ENCODE measurements at places on chromosomes 1 and 21.
A peak's percentile ranks its signal among the peaks of the same experiment; 100 is the strongest.

GRCh38 chr1:108537976-108538375 is 21.9 kb upstream of the EEIG2 start:
- DNase-seq, result no peak

GRCh38 chr1:211537253-211537652 is 41.7 kb downstream of the SLC30A1 start:
- no peak for DNase-seq

- no peak for DNase-seq
Observed at GRCh38 chr1:206066479-206067171, 13.7 kb downstream of the RHEX start.

- no peak for DNase-seq
Observed at GRCh38 chr1:229643996-229644745, 18.1 kb downstream of the URB2 start.

GRCh38 chr1:106608841-106609240 is 447.6 kb upstream of the PRMT6 start:
- no peak for DNase-seq

DNA sequence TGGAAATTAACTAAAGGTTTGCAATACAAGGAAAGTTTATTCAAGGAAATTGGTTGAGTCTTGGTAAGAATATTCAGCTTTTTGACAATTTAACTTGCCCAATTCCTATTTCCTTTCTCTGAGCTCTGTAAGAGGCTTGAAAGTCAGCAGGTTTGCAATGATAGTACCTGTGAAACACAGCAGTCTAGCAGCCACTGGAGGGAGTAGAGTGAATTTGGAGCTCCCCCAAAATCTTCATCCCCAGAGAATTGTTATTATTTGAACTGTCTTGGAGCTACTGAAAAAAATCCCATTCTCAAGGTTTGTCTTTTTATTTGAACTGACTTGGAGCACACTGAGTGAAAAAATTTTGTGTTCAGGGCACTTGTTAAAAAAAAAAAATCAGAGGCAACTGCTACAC is 654.2 kb upstream of the PKN2 start:
- DNase-seq, result no peak

- DNase-seq, result peak; percentile 15
Observed at GRCh38 chr1:223832637-223832943, 13.2 kb downstream of the TP53BP2 start.

DNA sequence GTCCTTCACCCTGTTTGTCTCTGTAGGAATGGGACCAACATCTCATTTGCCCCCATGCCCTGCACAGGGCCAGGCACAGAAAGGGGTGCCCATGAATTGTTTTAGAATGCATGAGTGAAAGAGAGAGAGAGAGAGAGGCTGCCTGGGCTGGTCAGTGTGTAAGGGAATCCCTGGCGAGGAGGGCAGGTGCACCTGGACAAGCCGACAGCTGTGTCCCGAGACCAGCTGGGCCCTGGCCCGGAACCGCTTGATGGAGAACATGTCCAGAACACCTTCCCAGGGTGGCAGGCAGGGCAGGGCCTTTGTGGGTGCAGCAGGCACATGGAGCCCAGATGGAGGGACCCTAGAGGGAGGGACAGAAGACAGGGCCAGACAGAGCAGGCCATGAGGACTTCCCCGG is 22.7 kb downstream of the SPOCD1 start:
- no peak for DNase-seq

- DNase-seq, result no peak
Observed at GRCh38 chr1:112542206-112542973, 33.6 kb downstream of the WNT2B start.

DNA sequence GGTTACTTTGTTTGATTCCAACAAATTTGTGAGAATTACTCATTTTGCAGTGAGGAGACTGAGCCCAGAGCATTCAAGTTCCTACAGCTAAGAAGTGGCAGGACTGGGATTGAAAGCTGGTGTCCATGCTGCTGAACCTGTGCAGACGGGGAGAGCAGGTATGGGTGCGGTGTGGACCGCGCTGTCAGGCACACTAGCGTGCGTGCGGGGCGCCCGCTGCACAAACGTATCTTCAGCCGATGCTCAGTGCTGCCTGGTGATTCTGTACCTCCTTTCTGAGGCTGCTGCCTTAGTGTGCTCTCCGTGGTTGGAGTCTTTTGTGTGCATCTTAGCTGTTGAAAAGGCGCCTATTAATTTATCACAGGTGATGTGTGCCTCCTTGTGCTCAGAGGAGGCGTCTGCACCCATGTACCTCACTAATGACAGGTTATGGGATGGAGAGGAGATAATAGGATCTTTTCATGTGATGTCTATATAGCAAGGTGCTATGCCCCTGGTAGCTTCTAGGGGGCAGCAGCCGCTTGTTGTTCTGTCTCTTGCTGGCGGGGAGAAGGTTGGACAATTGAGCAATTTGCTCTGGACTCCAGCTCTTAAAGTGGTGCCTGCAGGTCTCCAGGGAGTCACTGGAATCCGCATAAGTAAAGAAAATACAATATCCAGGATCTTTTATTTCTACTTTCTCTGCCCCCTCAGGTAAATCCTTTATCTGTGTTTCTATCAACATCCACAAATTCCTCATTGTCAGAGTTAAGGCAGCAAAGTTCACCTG is 32.5 kb downstream of the PEX14 start:
- DNase-seq, result peak; percentile 59

DNA sequence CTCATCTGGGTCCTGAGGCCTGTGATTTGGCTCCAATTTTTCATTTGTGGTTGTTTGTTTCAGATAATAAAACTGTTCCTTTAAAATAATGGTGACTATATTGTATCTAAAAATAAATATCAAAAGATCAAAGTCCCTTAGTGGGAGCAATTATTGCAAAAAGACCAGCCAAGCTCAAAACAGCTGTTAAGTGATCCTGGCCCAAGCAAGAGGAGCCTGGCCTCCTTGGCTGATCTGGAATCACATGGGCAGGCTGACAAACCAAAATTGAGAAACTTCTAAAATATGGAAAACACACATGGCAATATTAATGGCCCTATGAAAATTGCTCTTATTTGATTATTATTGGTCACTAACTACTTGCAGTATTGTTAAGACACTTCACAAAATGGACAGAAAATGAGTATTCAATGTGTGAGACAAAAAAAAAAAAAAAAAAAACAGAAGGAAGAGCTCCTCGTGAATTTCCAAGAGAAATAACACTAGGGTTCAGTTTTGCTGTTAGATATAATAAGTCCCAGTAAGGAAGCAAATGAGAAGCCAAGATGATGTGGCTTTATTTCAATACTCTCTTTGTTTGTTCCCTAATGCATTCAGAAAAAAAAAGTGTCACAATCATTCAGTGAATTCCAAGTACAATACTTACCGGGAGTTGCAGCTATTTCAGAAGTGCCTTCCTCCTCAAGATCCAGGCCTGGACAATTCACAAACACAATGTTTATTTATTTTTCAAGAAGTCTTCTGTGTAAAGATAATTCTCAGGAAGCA is 105.1 kb downstream of the SEC16B start:
- DNase-seq, result no peak

DNA sequence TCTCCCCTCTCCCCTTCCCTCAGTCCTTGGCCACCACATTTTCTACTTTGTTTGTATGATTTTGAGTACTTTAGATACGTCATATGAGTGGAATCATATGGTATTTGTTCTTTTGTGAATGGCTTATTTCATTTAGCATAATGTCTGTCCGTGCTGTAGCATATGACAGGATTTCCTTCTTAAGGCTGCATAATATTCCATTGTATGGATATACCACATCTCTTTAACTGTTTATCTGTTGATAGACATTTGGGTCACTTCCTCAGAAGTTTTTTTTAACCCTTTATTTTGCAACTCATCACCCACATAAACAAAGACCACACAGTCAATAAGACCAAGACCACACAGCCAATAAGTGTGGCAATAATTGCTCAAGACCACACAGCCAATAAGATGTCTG is 24.9 kb downstream of the FAM163A start:
- DNase-seq, result no peak

DNA sequence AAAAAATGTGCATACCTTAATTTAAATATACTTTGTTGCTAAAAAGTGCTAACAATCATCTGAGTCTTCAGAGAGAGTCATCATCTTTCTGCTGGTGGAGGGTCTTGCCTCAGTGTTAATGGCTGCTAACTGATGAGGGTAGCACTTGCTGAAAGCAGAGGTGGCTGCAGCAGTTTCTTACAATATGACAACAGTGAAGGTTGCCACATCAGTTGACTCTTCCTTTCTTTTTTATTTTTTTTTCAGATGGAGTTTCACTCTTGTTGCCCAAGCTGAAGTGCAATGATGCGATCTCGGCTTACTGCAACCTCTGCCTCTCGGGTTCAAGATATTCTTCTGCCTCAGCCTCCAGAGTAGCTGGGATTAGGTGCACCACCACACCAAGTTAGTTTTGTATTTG is 2.6 kb upstream of the CFAP45 start:
- no peak for DNase-seq

GRCh38 chr1:74570797-74571492 is 58.5 kb upstream of the LRRC53 start:
- no peak for DNase-seq

DNA sequence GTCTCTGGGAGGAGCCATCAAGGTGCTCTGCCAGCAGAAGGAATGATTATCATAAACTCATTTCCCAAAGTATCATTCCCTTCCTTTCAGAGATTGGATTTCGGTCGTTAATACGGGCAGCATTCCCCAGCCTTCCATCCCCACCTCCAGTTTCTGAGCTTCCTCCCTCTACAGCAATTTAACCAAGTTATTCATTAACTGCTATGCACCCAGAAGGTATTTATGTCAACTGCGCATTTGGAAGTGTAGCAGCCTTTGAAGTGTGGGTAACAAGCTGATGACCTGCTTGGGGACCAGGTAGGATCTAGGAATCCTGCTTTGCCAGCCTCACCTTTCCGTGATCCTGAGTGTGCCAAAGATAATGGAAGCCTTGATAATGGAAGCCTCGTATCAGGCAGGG is 172.4 kb upstream of the IGSF21 start:
- no peak for DNase-seq

DNA sequence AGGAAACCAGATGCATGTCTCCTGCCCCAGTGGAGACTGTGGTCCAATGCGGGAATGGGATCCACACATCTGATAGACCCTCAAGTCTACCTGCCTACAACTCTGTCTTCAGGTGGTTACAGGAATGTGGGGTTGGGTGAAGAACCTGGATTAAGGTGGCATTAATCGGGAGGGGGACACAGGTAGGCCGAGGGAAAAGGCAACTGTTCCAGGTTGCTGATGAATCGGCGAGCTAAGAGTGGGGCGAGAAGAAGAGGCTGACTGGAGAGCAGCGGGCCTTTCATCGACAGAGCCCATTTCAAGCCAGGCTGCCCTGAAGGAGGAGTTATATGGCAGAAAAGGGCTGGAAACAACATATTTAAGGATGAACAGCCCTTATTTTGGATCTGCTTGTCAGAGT is 836 bp downstream of the CD2 start:
- no peak for DNase-seq

GRCh38 chr21:36297406-36297937 is 22.5 kb upstream of the MORC3 start:
- DNase-seq, result no peak

DNA sequence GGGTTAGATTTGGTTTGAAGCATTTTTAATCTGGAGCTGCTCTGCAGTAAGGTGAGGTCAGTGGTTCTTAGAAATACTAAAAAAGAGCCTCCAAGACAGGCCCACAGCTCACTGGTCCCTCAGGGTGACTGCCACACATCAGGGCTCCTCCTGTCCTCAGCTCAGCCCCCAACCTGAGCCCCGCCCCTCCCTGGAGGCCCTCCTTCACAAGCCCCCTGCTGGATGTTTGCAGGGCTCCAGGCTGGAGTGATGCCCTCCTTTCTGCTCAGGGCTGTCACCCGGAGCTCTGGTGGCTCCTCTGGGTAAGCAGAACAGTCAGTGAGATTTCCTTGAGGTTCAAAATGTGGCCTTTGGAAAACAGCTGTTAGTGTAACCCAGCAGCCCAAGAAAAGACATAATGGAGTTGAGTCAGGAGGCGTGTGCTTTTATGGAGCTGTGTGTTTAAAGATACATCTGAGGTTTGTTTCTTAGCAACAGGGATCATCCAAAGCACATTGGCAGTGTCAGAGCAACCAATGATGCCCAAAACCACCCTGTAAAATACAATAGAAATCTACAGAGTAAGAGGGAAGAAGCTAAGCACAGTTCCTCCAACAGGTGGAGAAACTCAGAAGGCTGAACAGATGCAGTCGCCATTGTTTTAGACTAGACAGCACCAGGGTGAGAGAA is 21.4 kb downstream of the STUM start:
- DNase-seq, result no peak

DNA sequence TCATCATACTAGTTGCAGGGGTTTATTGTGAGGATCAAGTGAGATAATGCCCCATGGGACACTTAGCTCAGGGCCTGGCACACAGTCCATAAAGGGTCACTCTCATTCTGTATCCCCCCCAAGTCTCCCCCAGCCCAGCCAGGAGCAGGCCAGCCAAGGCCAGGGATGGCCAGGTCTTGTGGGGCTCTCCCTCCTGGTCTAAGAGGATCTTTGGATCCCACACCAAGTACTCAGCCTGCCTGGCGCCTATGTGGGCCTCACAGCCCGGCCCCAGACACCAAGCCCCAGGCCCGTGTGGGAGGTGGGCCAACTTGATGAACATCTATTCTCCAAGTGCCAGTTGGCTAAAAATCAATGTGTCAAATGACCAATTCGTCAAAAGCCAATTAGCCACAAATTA is 117.8 kb downstream of the GLIS1 start:
- DNase-seq, result no peak

GRCh38 chr1:200062143-200062542 is 34.6 kb downstream of the NR5A2 start:
- no peak for DNase-seq

DNA sequence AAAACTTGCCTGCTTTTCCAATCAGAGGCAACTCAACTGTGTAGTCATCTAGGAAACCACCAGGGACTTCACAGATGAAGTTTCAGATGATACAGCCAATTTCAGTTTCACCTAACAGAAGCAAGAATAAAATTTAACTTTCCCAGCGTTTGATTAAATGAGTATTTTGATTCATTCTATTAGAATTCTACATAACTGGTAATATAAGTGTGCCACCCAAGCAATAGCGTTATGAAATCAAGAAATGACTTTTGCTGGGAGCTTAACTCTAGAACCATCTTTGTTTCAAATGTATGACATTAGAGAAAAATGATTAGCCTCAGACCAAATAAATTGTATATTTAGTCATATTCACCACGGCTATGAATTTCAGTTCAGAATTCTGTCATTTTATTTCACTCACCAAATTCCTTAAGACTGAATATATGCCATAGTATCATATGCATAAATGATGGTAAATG is 239.3 kb downstream of the NRIP1 start:
- no peak for DNase-seq

GRCh38 chr1:158984386-158984785 is 25.3 kb upstream of the IFI16 start:
- no peak for DNase-seq

GRCh38 chr1:65630855-65631254 is 161.8 kb upstream of the PDE4B start:
- DNase-seq, result no peak

DNA sequence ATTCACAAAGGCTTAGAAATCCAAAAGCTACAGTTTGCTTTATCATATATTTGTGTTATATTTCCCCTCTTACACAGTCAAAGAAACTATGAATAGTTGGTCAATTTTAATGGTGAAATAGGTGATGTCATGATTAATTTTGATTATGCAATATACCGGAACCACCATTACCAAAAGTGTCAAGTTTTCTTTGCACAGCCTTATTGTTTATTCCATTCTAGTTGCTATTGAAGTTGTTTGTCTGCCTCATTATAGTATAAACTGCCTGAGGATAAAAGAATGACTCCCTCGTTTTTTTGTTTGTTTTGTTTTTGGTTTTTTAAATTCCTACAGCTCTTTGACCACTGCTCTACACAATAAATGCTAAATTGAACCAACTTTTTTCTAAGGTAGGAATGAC is 690.6 kb upstream of the ZP4 start:
- no peak for DNase-seq

- DNase-seq, result no peak
Observed at GRCh38 chr1:241532864-241533263, 686 bp downstream of the KMO start.

All from nucleus accumbens (tissue), 56 donors.